ENCODE measurements at places on chromosomes 4 and X.

DNA sequence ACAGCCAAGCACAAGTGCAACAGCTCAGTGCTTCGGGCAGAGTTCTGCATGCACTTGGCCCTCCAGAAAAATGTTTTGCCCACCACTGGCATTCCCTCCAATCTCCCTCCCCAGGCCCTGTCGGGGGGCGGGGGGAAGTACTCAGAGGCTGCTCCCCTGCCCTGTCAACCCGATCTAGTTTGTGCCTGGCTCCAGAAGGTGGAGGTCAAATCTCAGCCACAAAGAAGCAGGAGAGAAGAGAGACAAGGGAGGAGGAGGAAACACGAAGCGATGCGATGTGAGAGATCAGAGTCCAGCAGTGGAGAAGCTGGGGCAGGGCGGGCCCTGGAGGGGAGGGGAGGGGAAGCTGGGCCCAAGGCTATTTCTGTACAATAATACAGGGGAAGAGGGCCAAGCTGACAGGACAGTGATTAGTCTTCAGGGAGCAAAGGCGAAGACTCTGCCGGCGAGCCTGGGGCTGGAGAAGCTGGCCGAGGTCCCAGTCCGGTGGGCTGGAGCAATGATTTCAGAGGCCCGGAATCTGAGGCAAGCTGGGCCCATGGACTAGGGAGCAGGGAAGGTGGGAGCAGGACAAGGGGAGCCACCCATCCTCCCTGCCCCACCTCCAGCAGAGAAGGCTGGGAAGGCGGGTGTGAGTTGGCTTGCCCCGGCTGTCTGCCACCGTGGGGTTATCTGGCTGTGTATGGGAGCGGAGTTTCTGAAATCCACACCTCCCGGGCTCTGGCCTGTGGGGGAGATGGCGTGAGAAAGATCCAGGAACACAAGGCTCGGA is 167.1 kb downstream of the EFNB1 start:
- no peak for DNase-seq

- no peak for DNase-seq
Observed at GRCh38 chr4:103375278-103375677, 177.1 kb upstream of the CENPE start.

GRCh38 chrX:10514891-10515290 is 105.5 kb downstream of the MID1 start:
- DNase-seq, result no peak

DNA sequence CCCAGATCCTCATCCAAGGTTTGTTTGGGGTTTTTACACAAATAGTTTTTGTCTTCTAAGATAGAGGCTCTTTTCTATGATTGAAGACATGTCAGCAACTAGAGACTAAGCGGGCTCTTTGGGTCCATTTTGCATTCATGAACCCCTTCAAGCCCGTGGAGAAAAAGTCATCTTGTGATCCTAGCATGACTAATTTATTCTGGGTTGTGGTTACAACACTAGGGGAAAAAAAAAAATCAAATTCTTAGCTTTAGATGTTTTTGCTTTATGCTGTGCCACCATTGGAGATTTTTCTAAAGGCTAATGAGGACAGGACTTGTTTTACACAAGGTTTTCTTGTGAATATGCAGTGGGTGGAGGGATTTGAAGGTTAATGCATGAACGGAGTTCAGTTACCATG is 440.0 kb downstream of the PCDH7 start:
- DNase-seq, result no peak

- no peak for DNase-seq
Observed at GRCh38 chr4:3255611-3256186, 6.7 kb downstream of the MSANTD1 start.

DNA sequence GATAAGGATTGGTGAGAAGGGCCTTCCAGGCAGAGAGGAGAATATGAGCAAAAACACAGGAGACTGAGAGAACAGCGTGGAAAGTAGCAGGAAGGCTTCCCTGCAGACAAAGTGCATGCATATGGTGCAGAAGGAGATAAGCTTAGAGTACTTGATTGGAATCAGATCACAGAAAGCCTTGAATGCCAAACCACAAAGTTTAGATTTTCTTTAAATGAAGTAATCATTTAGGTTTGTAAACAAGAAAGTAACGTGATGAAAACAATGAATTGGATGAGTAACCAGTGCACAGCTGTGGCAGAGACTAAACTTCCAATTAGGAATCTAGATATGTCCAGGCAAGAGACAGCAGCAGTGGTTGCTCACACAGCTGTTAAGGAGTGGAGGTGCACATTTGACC is 83.8 kb upstream of the C1QTNF7 start:
- DNase-seq, result no peak

- peak; percentile 75 for DNase-seq
Observed at GRCh38 chr4:118033148-118034052, 886 bp upstream of the NDST3 start.

DNA sequence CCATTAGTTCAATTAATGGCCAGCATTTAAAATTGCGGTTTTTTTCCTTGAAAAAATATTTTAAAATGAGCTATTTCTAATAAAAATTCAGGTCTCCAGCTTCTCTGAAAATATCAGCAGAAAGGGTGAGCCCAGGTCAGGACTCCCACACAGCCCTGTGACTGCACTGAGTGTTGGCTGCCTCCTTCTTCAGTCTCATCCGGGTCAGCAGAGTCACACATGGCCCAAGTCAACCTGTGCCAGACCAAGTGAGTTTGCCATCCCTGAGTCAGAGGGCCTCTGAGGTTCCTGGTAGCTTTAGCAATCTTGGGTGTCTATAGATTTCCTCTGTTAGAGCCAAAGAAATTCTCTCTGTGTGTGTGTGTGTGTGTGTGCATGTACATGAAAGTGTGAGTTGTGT is 22.1 kb upstream of the MSX1 start:
- DNase-seq, result no peak

- no peak for DNase-seq
Observed at GRCh38 chrX:17377091-17377717, 2.2 kb downstream of the NHS start.

GRCh38 chr4:130233377-130234047 is 1137.6 kb downstream of the C4orf33 start:
- no peak for DNase-seq

GRCh38 chrX:48936429-48937053 is 17.7 kb upstream of the PIM2 start:
- DNase-seq, result no peak

DNA sequence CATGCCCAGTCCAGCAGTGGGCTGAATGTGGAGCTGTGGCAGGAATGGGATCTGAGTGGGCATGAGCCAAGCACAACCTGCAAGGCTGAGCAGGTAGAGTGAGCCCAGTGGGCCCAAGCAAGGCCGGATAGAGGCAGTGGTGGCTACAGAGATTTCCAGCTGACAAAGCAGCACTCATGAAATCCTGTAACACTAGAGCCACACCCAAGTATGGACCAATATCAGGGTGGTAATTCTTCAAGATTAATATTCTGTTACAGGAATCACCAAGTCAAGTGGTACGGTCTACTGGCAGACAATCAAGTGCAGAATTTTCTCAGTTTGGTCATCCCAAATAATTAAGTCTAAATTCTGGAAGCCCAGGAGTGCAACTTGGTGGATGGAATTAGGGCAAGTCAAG is 132.4 kb upstream of the ENPEP start:
- DNase-seq, result no peak

DNA sequence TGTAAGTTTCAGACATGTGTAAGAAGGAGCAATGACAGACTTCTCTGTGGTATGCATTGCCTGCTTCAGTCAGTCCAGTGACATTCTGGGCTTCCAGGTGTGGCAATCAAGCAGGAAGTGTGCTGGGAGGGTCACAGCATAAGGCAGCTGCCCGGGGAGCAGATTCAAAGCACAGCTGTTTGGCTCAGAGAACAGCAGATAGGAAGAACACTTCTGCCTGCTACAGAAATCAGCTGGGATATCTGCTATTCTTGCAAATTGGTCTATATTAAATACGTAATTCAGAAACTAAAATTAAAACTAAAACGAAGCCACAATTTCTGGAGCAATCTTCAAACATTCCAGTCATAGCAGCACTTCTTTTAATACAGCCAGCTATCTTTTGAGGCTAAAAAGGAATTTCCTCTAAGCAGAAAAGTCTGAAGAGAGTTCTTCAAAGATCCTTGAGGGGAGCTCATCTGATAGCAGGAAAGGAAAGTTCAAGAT is 47.5 kb upstream of the GALNT7 start:
- peak; percentile 58 for DNase-seq

GRCh38 chr4:177293208-177294033 is 16.3 kb upstream of the NEIL3 start:
- DNase-seq, result no peak

DNA sequence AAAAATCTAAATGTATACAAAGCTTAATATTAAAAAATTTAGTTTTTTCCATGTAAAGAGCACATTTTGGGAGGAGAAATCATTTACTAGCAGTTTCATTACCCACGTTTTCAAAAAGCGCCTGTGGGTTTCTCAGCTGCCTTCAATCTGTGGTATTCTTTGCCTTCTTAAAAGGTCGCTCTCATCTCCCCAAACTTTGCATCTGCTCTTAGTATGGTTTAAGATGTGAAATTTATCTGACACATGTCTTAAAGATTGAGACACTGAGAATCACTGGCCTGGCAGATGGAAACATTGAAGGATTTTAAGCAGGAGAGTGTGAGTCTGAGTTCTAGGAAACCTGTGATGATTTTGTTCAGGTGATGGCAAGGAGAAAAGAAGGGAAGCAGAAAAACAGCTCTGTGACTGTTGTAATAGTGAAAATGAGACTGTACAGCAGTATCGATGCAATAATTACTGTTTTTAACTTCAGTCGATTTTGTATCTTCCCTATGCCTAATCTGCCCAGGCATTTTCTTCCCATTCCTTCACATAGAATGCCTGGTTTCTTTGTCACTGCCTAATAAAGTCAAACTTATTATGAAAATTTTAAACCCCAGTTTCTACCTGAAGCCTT is 75.9 kb downstream of the PAQR3 start:
- DNase-seq, result no peak

- peak; percentile 13 for DNase-seq
Observed at GRCh38 chr4:3766036-3766784, at the start of gene ADRA2C. Gene ADRA2C, plus strand, starts transcription at chr4:3766385. Its CDS starts 222 bp downstream, at chr4:3766607.

DNA sequence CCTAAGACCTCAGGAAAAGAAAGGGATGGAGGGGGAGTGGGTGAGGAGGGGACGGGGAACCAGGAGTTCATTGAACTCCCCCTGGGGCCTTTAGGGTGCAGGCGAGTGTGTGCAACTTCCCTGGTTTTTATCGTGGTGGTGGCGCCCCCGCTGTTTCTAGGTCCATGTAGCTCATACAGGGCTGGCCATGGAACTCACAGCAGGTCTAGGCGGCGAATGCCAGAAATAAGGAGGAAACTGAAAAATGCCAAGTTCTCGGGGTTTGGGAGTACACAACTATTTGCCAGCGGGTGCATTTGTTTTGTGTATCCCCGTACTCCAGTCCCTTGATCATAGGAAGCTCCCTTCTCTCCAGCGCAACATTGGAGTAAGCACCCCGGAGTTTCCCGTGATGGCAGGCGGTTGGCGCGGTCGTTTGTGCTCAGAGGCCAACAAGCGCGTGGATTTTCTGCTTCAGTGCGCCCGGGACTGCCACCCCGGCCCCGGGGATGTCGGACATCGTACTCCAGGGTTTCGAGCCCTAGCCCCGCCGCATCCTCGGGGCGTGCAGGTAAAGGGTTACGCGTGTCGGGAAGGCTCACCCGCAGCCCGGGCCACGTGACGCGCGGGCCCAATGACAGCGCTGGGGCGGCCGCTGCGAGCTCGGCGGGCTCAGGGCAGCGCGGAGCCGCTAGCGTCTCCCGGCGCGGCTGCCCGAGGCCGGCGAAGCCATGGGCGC is 208.9 kb downstream of the NWD2 start:
- peak; percentile 26 for DNase-seq

DNA sequence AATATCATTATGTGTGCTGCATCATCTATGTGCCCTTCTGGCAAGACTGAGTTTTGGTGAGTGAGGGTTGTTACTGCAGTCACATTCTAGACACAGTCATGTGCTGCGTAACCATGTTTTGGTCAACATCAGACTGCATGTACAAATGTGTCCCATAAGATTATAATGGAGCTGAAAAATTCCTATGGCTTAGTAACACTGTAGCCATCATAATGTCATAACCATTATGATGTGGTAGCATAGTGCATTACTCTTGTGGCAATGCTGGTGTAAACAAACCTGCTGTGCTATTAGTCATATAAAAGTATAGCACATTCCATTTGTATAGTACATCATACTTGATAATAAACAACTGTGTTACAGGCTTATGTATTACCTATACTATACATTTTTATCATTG is 198.1 kb upstream of the NUDT6 start:
- no peak for DNase-seq

GRCh38 chr4:176789955-176790354 is 2.8 kb downstream of the VEGFC start:
- peak; percentile 72 for DNase-seq

- no peak for DNase-seq
Observed at GRCh38 chr4:79684516-79684915, 276.5 kb upstream of the GK2 start.

GRCh38 chr4:147799986-147800555 is 68.2 kb downstream of the ARHGAP10 start:
- peak; percentile 76 for DNase-seq

DNA sequence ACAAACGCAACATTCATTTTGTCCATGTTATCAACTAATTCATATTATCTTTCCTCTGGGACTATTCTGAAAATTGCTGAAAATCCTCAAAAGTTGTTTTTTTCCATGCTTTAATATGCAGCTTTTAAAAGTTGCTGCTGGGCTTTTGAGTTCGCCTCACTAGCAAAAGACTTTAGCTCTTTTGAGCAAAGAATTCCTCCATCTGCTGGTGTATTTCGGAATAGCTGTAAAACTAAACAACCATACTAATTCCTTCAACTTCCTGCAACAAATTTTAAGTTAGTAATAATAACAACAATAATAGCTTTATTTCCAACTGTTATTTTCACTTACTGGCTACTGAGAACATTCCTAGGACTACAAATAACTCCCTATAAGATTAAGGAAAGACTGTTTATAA is 124.5 kb upstream of the PLAC1 start:
- DNase-seq, result peak; percentile 60

GRCh38 chr4:38577462-38577861 is 86.5 kb upstream of the KLF3 start:
- DNase-seq, result no peak

DNA sequence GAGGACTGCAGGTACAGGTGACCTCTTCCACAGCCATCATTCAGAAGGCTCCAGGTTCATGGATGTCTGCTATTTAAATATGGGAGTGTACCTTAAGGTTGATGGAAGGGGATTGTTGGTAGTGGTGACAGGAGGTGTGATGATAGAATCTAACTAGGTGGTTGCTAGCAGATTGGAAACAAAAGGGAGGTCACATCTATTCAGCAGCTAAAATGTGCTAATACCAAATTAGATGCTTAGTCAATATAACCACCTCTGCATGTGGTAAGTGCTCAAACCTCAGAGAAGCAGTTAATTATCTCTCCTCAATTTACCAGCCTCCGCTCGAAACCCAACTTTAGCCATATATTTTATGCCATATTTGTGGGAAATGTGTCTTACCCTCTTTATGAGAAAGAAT is 98.7 kb upstream of the CCSER1 start:
- no peak for DNase-seq

All from hematopoietic multipotent progenitor cell treated with erythropoietin and hydrocortisone succinate and interleukin-3 and kit ligand, for 6 days (in vitro differentiated cells).